ENCODE measurements at places on chromosomes 5 and 9.

DNA sequence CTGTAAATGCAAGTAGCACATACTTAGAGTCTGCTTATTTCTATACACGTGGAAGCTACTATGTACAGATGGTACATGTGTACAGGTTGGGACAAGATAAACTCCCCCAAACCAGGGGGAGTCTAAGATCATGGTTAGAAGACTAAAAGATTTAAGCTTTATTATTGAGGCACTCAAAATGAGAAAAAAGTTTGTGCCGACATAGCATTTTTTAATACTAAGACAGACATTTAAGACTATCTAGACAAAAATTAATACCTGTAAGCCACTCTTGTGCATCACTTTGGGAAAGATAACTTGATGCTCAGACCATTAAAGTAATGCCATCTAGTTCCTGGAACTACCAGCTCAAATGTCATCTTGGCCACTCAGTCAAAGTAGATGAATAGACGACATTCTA lies 279.4 kb downstream of the ARL15 start:
- DNase-seq, result no peak

- no peak for DNase-seq
These were observed 13.0 kb upstream of the RAD23B start for GRCh38 chr9:107270082-107270481.

DNA sequence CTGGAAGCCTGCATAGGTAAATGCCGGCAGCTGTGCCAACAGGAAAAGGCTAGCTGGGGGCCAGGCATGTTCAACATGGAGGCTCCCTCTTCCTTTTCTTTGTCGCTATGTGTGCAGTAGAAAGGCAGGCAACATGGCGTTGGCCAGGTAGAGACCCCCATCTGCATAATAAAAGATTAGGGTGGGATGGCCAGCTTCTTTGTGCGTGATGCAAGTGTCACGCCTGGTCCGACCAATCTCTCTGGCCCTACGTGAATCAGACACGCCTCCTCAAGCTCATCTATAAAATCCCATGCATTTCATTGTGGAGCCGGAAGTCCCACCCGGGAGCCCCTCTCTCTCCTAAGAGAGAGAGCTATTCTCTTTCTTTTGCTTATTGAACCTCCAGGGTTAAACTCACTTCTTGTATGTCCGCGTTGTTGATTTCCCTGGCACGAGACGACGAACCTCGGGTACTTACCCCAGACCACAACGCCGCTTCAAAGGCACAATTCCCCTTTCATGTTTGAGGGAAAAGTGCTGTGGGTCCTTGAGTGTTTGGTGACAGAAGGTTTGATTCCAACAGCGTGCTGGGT lies 25.0 kb upstream of the C5orf47 start:
- no peak for DNase-seq

DNA sequence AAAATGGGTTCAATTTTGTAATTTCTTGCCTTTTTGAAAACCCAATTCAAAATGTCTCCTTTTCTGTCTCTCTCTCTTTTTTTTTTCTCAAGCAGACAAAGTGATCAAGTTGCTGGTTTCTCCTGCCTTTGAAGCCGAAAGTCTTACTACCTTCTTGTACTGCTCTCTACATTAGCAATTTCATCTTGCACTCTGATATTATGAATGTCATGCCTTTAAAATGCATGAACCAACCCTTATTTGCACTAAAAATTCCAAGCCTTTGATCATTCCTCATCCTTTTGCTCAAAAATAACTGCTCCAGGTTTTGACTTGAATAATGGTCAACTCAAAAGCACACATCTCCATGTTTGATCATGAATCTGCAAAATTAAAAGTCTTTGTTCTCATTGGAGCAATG lies 125.2 kb downstream of the CETN3 start:
- no peak for DNase-seq

- DNase-seq, result no peak
These were observed 19.8 kb upstream of the ITGA1 start for GRCh38 chr5:52767766-52768480.

- DNase-seq, result no peak
These were observed 99.3 kb downstream of the ANGPTL2 start for GRCh38 chr9:127022913-127023660.

GRCh38 chr5:83026930-83027687 lies 50.1 kb downstream of the TMEM167A start:
- no peak for DNase-seq

GRCh38 chr5:150052956-150053712 lies 33.2 kb downstream of the CSF1R start:
- no peak for DNase-seq

- no peak for DNase-seq
These were observed 1210.8 kb downstream of the CDH12 start for GRCh38 chr5:21642312-21642711.

- no peak for DNase-seq
These were observed 95.0 kb downstream of the KIAA1958 start for GRCh38 chr9:112581469-112582176.

DNA sequence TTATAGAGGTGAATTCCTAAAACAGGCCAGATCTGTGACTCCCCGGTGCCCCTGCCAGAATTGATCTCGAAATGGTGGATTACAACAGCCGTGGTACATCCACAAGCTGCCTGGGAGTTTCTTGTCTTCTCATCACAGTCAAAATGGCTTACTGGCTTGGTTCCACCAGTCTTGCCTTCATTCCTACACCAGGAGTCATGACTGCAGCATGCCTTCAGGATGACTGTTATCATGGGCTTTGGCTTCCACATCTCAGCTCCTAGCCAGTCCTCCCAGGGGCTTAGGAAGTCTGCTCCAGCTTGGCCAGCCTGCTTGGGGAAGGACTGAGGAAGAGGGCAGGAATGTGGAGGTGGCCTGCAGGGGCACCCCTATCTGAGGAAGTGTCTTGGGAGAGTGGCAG lies 132.9 kb upstream of the NR3C1 start:
- DNase-seq, result no peak

- no peak for DNase-seq
These were observed 11.0 kb downstream of the SPATA9 start for GRCh38 chr5:95671826-95672225.

DNA sequence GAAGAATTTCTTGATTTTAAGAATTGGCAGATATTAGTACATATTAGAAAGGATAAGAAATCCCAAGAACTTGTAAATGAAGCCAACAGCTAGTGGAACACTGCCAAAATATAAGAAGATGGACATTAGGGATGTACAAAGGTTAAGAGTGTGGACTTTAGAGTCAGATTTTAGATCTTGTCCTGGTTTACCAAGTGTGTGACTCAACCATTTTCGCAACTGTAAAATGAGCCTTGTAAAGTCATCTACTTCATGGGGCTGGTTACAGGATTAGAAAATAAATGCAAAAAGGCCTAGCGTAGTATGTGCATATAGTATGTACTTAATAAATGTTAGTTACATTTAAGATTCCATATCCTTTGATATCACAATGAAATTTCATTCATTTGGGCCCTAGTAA lies 260.0 kb downstream of the RAB3C start:
- DNase-seq, result no peak

GRCh38 chr9:76730801-76731200 lies 33.4 kb upstream of the PCA3 start:
- no peak for DNase-seq

GRCh38 chr9:79237861-79238260 lies 333.9 kb upstream of the TLE4 start:
- DNase-seq, result no peak

GRCh38 chr9:13862654-13863053 lies 451.3 kb downstream of the NFIB start:
- no peak for DNase-seq

DNA sequence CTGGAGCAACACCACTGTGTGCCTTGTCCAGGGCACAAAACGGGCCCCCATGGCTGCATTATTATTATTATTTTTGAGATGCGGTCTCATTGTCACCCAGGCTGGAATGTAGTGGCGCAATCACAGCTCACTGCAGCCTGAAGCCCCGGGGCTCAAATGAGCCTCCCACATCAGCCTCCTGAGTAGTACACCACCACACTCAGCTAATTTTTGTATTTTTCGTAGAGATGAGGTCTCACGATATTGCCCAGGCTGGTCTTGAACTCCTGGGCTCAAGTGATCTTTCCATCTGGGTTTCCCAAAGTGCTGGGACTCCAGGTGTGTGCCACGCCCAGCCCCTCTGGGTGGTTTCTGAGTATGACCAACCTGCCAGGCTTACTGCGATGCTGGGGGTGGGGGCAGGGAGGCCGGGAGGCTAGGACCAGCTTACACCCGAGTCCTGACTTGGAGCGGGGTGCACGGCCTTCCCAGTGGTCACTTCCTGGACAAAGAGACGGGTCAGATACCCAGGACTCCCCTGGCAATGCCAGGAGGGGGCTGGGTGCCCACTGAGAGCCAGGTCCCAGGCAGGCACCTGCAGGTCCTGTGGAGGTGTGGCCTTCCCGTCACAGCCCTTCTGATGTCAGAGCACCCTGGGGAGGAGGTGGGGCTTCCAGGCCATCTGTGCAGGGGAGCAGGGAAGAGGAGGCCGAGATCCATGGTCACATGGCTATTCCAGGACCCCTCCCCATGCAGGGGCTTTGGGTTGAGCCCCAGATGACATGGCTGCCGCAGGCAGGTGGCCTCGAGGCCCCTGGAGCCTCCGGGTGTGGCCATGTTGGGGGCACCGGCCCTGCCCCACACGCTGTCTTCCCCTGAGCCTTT lies 8.3 kb upstream of the NRARP start:
- no peak for DNase-seq

DNA sequence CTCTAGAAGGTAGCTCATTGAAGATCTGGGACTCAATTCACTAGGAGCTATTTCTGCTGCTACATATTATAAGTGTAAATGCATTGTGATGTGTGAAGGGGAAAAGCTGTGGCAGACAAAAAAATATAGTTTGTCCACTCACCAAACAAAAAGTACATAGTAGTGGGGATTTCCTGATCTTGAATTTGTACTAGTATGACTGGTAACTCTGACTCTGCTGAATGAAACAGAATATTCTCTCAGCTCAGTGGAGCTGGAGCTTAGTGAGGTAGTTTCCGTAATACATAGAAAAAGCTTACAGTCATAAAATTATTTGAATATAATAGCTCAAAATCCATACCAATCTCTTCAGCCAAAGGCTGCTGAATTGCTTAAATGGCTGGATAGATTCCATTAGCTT lies 455.6 kb upstream of the CD180 start:
- no peak for DNase-seq

All from stimulated activated CD8-positive, alpha-beta memory T cell treated with anti-CD3 and anti-CD28 coated beads, Interleukin-4, amount 100 ng/mL, for 1 hour (primary cell).